ENCODE measurements at places on chromosomes 7 and 10. TPM values are rescaled to one million over a fixed set of nuclear protein-coding genes. Genes with fewer than 3 reads are reported as not detected.

Gene VAX1
- polyA plus RNA-seq = not detected

Gene HOXA9
- not detected for polyA plus RNA-seq

Gene OR6B1
- polyA plus RNA-seq = not detected

Gene OPN4
- polyA plus RNA-seq = 0.93 TPM

Gene SLC18A3
- polyA plus RNA-seq = 0.23 TPM

Gene ABCB1
- polyA plus RNA-seq = 0.50 TPM

Gene KDM7A
- 4.5 TPM for polyA plus RNA-seq

Gene PPRC1
- 11.6 TPM for polyA plus RNA-seq

Gene CROT
- polyA plus RNA-seq = 6.3 TPM

Gene LEP
- 1.4 TPM for polyA plus RNA-seq

Gene BLVRA
- 57.4 TPM for polyA plus RNA-seq

Gene NPFFR1
- 0.02 TPM for polyA plus RNA-seq

Gene MBL2
- polyA plus RNA-seq = not detected

Gene MORN4
- 23.3 TPM for polyA plus RNA-seq

Gene CDHR3
- 0.86 TPM for polyA plus RNA-seq

Gene XRCC2
- polyA plus RNA-seq = 0.48 TPM

Gene CRPPA
- 2.3 TPM for polyA plus RNA-seq

Gene CYP2W1
- not detected for polyA plus RNA-seq

Gene RBM33
- polyA plus RNA-seq = 16.6 TPM

Gene ADRB1
- polyA plus RNA-seq = 33.4 TPM

Gene CAV2
- polyA plus RNA-seq = 136 TPM

Gene ADCY1
- polyA plus RNA-seq = 2.2 TPM

Gene LYZL2
- polyA plus RNA-seq = not detected

Gene PRKAR2B
- 32.3 TPM for polyA plus RNA-seq

Gene SSC4D
- polyA plus RNA-seq = 2.1 TPM

Gene EIF5AL1
- polyA plus RNA-seq = 0.45 TPM

Gene SFMBT2
- polyA plus RNA-seq = 3.3 TPM

Gene DOCK1
- 7.8 TPM for polyA plus RNA-seq

Gene LIPM
- polyA plus RNA-seq = not detected

Gene GIMAP4
- polyA plus RNA-seq = 31.3 TPM

Gene AKR1B15
- polyA plus RNA-seq = 0.07 TPM

Gene CASP7
- 9.4 TPM for polyA plus RNA-seq

Gene EXOC6
- 5.7 TPM for polyA plus RNA-seq

Gene SKIDA1
- polyA plus RNA-seq = 0.88 TPM

Gene PITX3
- 0.52 TPM for polyA plus RNA-seq

Gene POP7
- 37.2 TPM for polyA plus RNA-seq

Gene FAM171A1
- polyA plus RNA-seq = 9.3 TPM

Gene ASB10
- 14.3 TPM for polyA plus RNA-seq

Gene NEURL1
- polyA plus RNA-seq = 0.16 TPM

Gene ACSL5
- 7.2 TPM for polyA plus RNA-seq

Gene ELN
- polyA plus RNA-seq = 73.4 TPM

Gene SFTPA2
- not detected for polyA plus RNA-seq

Gene TLL2
- 1.9 TPM for polyA plus RNA-seq

Gene KIAA1217
- 14.6 TPM for polyA plus RNA-seq

Gene KIF11
- polyA plus RNA-seq = 0.38 TPM

Gene CCL24
- polyA plus RNA-seq = not detected
